ENCODE measurements at places on chromosomes 4 and X. TPM values are rescaled to one million over a fixed set of nuclear protein-coding genes. Genes with fewer than 3 reads are reported as not detected.

Gene RBPJ
- 203 TPM for total RNA-seq

Gene TBX22
- not detected for total RNA-seq

Gene TCEAL5
- total RNA-seq: not detected

Gene TMEM255A
- under 0.01 TPM for total RNA-seq

Gene OPRPN
- total RNA-seq: not detected

Gene DGAT2L6
- not detected for total RNA-seq

Gene ZNF185
- total RNA-seq: 1.0 TPM

Gene CRLF2
- total RNA-seq: not detected

Gene SSX3
- not detected for total RNA-seq

Gene STBD1
- total RNA-seq: 10.8 TPM

Gene BMP3
- not detected for total RNA-seq

Gene UBE2D3
- total RNA-seq: 397 TPM

Gene IL2
- not detected for total RNA-seq

Gene ANKRD37
- 3.3 TPM for total RNA-seq

Gene PLXNB3
- 1.0 TPM for total RNA-seq

Gene UCP1
- not detected for total RNA-seq

Gene GC
- not detected for total RNA-seq

Gene RAB40AL
- 0.33 TPM for total RNA-seq

Gene FAM9A
- total RNA-seq: not detected

Gene TRIM75
- total RNA-seq: not detected

Gene CXCL1
- total RNA-seq: 2.3 TPM

Gene TRIM2
- 70.4 TPM for total RNA-seq

Gene PAGE3
- total RNA-seq: not detected

Gene PAGE1
- not detected for total RNA-seq

Gene HSD17B13
- total RNA-seq: under 0.01 TPM

Gene CCKAR
- total RNA-seq: under 0.01 TPM

Gene NDNF
- total RNA-seq: 10.0 TPM

Gene DDX53
- not detected for total RNA-seq

Gene TRIM61
- 4.5 TPM for total RNA-seq

Gene TRIML2
- 0.26 TPM for total RNA-seq

Gene EPHA5
- total RNA-seq: under 0.01 TPM

Gene GRIA2
- 0.17 TPM for total RNA-seq
